ENCODE measurements at places on chromosomes 5 and 9.

GRCh38 chr5:93054424-93055163, 526.4 kb downstream of the NR2F1-AS1 start:
- no peak for DNase-seq

DNA sequence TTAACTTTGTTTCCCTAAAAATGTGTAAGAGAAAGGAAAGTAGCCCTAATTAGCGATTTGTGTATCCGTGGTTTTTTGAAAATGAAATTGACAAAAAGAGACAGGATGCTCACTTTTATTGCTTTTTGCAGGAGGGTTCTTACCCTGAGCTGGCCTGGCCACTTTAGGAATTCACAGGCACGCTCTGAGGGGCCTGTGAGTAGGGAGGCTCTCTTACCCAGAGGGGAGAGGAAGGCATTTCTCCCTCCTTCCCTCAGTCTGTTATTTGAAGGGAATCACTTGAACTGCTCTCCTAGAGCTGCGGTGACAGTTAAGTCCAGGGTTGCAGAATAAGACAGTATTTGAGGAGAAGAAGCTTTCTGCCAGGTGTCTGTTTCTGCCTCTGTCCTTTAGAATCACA, 16.7 kb downstream of the PIK3R1 start:
- DNase-seq, result no peak

DNA sequence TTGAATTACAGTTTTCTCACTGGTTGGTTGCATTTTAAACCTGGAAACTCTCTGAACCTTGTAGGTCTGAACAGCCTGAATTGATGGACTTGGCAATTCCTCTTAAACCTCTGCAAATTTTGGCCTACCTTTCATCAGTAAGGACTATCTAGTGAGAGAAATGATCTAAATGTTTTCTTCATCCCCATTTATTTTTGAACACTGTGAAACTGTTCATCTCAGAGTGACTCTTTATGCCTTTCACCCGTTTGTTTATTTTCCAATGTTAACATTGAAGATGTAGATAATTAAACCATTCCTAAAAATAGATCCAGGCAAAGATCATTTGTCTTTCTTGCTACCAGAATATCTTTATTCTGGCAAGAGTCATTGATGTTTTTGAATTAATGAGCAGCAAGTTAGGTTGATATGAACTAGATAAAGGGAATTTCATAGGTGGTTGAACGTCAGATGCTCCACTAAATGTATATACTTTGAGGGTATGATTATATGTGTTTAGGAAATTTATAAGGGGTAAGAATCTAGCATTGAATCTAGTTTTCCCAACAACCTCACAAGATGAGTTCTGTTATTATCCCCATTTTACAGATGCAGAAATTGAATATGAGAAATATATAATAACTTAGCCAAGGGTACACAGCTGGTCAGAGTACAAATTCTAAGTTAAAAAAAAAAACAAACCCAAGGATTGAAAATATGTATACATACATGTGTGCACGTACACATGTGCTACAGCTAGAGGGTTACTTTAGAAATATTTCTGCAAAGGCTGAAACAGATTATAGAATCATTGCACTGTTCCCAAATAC, 3.4 kb downstream of the CPEB4 start:
- no peak for DNase-seq

DNA sequence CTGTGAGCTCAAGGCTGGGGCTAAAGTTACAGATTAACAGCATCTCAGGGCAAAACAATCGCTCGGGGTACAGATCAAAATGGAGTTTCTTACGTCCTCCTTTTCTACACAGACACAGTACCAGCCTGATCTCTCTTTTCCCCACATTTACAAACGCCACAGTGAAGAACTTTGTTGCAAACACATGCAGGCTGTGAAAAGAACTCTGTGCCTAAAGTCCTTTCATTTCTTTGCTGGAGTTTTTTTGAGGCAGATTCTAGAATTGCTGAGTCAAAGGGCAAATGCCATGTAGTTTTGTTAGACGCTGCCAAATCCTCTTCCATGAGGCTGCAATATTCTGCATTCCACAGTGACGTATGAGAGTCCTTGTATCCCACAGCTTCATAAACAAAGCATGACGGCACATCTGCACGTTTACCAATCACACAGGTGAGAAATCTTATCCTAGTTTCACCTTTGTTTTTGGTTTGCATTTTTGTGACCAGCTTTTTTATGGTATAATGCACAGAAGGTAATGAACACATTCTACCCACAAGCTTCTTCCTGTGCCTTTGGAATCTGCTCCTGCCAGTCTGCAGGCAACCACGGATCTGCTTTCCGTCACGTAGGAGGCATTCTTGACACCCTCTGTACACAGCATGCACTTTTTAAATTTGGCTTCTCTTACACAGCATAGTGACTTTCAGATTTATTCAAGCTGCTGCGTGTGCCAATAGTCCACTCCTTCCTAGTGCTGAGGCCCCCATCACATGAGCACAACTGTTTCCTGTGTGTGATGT, 44.6 kb upstream of the LPCAT1 start:
- DNase-seq, result no peak

DNA sequence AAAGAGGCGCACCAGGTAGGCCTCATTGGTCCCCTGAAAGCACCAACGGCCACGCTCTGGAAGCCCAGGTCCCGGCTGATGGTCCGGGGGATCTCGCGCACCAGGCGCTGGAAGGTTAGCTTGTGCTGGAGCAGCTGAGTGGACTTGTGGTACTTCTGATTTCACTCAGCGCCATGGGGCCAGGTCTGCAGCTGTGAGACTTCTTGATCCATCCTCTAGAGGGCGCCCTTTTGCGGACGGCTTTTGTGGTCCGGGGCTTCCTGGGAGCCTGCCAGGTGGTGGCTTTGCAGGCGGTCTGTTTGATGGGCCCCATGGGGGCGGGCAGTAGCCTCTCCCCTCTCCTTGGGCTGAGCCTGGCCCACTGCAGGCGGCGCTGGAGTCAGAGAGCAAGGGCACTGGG, 10.4 kb downstream of the TAF11L12 start:
- DNase-seq, result no peak

DNA sequence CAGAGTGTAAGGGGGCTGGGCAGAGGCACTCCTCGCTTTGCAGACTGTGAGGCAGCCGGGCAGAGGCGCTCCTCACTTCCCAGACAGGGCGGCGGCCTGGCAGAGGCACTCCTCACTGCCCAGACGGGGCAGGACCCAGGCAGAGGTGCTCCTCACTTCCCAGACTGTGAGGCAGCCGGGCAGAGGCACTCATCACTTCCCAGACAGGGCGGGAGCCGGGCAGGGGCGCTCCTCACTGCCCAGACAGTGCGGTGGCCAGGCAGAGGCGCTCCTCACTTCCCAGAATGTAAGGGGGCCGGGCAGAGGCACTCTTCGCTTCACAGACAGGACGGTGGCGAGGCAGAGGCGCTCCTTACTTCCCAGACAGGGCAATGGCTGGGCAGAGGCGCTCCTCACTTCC, 442.5 kb downstream of the SPATA31D1 start:
- no peak for DNase-seq

DNA sequence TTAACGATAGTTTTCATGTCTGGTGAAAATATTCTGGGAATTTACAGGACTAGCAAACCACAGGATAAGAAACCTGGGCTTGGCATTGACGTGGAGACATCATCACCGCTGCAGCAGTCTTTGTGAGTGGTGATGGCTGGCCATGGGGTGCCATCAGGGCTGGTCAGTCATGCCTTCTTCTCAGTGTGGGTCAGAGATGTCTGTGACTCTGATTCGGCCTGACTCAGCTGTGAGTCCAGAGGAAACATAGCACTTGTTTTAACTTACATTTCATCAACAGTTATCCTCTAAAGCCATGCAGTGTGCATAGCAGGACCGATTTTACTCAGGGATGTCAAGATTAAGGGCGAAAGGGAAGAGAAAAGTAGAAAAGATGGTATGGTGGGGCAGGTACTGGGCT, 33.2 kb upstream of the CYFIP2 start:
- DNase-seq, result no peak

GRCh38 chr9:137449931-137450538, 8.9 kb upstream of the ENTPD8 start:
- no peak for DNase-seq

- DNase-seq, result no peak
Measured at GRCh38 chr9:35691757-35692301, 2.1 kb upstream of the TPM2 start.

- no peak for DNase-seq
Measured at GRCh38 chr5:16886366-16886736, 49.7 kb downstream of the MYO10 start.

DNA sequence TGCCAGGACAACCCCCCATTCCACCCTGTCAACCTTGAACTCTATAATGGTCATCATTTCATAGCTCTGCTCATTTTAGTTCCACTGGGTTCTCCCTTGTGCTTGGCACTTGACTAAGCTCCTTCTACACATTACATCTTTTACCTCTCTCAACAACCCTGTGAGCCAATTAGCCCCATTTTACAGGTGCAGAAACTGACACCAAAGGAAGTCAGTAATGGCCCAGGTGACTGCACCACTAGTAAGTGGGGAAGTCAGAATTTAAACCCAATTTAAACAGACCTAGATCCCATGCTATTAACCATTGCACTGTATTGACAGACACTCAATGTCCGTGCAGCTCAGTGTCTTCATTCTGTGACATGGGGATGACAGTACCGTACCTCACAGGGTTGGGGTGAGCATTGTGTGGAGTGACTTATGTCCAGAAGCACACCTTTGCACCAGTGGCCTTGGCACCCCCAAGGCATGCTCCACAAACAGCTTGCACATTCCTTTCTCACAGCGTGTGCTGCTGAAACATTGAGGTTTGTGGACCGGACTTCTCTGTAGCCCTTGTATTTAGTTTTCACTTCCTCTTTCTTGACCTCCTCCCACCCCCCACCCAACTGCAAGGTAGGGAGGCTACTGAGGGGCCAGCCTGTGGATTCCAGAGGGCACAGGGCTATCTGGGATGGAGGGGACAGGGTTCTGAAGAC, 23.1 kb downstream of the IRF1 start:
- DNase-seq, result no peak

DNA sequence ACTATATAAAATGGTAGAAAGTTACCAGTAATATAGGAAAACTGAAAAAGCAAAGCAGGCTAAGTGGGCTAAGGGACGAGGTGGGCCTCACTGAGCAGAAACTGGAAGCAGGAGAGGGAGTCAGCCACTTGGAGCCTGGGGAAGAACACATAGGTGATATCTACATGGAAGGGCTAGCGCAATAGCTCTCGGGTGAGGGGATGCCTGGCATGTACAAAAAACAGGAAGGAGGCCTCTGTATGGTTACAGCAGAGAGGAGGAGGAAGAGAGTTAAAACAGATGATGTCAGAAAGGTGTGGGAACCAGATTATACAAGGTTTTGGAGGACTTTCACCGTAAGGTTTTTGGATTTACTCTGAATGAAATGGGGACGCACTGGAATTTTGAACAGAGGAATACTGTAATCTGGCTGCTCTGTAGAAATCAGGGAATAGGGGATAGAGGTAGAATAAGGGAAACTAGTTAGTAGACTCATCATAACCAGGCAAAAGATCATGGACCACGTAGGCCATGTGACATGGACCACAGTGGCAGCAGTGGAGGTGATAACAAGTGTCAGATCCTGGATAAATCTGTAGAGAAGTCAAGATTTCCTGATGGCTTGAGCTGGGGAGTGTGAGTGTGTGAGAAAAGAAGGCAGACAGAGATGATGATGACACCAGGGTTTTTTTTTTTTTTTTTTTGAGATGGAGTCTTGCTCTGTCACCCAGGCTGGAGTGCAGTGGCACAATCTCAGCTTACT, 52.5 kb downstream of the FNBP1 start:
- no peak for DNase-seq

DNA sequence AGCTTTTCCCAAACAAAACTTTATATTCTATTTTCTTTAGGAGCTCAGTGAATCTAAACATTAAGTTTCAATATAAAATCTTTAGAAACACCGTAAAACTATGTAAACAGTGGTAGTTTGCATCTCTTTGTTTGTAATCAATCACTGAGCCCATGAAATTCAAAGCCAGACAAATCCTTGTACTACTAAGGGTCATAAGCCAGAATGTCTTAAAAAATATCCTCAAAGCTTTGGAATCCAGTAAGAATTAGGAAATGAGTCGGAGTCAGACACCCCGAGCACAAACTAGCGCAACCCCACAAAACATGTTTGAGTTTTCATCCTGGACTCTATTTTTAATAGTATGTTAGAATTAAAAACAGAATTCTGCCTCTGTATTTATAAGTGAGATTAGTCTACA, 153.8 kb downstream of the HSPA4 start:
- DNase-seq, result no peak

GRCh38 chr9:124381170-124381945, 33.9 kb downstream of the PSMB7 start:
- DNase-seq, result no peak

DNA sequence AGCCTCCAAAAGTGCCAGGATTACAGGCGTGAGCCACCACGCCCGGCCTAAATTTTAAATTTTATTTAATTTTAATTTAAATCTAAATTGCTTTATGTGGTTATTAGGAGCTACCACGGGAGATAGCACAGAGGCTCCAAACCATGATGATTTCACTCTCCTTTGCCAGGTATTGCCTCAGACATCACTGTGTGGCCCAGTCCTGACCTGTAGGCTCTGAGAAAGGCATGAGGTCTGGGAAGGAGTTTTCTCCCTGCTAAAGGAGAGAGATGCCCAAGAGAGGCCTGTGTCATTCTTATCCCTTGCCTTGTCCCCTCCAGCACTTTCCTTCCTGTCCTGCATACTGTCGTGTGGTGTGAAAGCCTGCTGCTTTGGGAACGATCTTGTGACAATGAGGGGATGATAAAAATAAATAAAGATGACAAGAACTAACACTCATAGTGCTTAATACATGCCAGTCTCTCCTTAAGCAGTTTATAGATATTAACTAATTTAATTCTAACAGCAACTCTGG, 37.0 kb upstream of the BASP1 start:
- DNase-seq, result no peak

GRCh38 chr9:14063756-14064155, 250.2 kb downstream of the NFIB start:
- DNase-seq, result no peak

DNA sequence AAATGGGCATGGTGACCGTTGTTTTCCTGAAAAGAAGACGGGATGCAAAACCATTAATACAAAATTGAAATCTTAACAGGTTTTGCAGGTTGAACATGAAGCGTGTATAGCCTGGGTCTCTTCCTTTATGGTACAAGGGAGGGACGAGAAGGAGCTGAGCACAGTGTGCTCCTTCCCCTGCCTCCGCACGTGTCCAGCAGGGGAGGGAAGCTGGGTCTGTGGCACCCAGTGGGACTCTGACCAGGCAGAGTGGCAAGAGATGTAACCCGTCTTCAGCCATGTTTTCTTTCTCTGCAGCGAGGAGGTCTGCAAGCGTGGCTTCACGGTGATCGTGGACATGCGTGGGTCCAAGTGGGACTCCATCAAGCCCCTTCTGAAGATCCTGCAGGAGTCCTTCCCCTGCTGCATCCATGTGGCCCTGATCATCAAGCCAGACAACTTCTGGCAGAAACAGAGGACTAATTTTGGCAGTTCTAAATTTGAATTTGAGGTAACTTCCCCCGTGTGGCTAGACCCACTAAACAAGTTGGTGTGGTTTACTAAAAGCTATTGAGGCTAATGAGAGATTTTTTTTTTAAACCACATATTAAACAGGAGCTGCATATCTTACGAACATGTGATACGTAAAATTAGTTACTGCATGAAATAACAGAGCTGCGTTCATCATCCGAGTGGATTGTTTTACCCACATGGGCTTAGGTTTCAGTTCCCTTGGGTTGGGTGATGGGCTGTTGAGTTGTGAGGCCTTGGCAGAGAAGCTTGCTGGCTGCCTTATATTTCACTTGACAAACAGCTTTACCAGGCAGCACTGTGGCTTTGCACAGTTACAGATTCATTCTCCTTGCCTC, 143.7 kb downstream of the TRIO start:
- DNase-seq, result no peak
